Neural progenitor cell (in vitro differentiated cells): ENCODE measurements at places on chromosomes 7 and 10. TPM values are rescaled to one million over a fixed set of nuclear protein-coding genes. Genes with fewer than 3 reads are reported as not detected.

AOAH gene
- total RNA-seq, result 5.5 and 5.9 TPM in 2 replicates

- H3K4me1 ChIP-seq, result peaks cover 25% of the 10 kb centered on the region
- peaks cover 80% of the 10 kb centered on the region for H3K27me3 ChIP-seq
- H3K36me3 ChIP-seq, result no peaks in the 10 kb centered on the region
- H3K27ac ChIP-seq, result no peak within 1 kb of the TSS
- peak; percentile 88 for DNase-seq
- peak within 1 kb of the TSS; percentile 84 for H3K4me3 ChIP-seq
Observed at GRCh38 chr10:110207011-110207804, at the start of gene MXI1. TSS of gene MXI1 (plus strand) at chr10:110207605. CDS start at chr10:110207809, 204 bp downstream.

HSPA12A gene
- 5.3 and 5.6 TPM in 2 replicates for total RNA-seq

RAMP3 gene
- not detected in 2 replicates for total RNA-seq

GRCh38 chr10:132360766-132361447, 28.9 kb downstream of the LRRC27 start:
- no peaks in the 10 kb centered on the region for H3K36me3 ChIP-seq
- peak; percentile 63 for DNase-seq
- no peak overlapping the region for H3K27ac ChIP-seq
- H3K27me3 ChIP-seq, result no peaks in the 10 kb centered on the region
- no peak overlapping the region for H3K4me3 ChIP-seq
- H3K4me1 ChIP-seq, result no peaks in the 10 kb centered on the region

GRID2IP gene
- 0.31 TPM in 1 of 2 replicates, not detected in the other for total RNA-seq

DNA sequence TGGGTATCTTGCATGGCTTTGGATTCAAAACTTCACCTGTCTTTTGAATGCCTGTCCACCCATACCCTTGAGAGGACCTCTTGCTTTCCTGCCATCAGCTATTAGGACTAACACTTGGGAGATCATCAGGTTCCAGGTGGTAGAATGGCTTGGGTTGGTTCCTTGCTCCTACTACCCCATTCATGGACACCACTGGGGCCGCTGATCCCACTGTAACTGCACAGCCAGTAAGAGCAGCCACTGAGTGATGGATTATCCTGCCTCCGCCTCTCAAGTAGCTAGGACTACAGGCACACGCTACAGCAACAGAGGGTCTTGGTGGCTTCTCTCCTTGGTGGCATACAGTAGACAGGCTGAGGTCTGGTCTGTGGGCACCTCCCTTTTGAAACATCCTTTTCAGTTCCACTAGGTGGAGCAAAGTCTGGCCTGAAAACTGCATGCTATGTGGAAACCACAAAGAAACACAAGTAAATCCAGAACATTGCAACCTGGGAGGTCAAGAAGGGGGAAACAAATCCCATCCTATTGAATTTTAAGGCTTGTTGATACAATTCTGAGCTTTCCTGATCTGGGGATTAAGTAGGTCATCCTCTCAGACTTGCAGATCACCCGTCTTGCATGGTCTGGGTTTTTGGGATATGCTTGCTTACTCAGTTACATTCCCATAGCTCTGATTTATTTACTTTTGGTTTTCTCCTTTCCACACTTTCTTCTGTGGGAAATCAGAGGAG, 9.4 kb downstream of the WBP1L start:
- no peak overlapping the region for H3K27ac ChIP-seq
- H3K4me1 ChIP-seq, result peaks cover 8% of the 10 kb centered on the region
- H3K36me3 ChIP-seq, result no peaks in the 10 kb centered on the region
- H3K27me3 ChIP-seq, result no peaks in the 10 kb centered on the region
- H3K4me3 ChIP-seq, result no peak overlapping the region

DNA sequence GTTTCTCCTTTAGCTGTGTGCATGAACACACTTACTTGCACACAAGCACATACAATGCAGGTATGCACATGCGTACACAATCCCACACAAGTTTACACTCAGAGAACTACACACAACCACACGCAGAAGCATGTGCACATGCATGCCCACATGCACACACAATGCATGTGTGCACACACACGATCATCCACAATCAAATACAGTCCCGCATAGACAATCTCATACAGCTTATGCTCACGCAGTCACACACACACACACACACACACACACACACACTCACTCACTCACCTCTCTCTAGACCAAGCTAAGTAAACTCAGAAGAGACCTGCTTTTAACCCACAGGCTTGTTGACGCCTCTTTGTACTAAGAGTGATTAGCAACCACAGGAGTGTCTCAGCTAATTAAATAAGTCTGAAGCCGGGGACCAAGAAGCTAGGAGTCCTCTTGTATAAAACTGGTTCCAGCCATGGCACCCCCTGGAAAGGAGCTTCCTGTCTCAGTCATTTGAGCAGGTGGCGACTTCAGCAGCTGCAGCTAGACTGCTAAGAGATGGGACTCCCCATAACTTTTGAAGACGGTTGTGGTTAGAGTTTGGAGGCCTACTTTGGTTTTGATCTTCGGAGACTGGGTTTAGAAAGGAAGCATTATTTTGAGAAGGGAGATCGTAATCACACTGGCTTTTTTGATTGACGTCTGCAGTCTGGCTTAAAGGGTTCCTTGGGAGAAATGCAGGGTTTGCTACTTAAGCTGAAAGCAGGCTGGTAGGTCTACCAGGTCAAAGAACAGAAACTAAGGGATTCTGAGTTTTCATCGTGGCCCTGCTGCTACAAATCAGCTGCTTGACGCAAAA, 82.3 kb upstream of the ADRB1 start:
- H3K27ac ChIP-seq, result no peak overlapping the region
- H3K36me3 ChIP-seq, result no peaks in the 10 kb centered on the region
- peaks cover 8% of the 10 kb centered on the region for H3K4me1 ChIP-seq

DNA sequence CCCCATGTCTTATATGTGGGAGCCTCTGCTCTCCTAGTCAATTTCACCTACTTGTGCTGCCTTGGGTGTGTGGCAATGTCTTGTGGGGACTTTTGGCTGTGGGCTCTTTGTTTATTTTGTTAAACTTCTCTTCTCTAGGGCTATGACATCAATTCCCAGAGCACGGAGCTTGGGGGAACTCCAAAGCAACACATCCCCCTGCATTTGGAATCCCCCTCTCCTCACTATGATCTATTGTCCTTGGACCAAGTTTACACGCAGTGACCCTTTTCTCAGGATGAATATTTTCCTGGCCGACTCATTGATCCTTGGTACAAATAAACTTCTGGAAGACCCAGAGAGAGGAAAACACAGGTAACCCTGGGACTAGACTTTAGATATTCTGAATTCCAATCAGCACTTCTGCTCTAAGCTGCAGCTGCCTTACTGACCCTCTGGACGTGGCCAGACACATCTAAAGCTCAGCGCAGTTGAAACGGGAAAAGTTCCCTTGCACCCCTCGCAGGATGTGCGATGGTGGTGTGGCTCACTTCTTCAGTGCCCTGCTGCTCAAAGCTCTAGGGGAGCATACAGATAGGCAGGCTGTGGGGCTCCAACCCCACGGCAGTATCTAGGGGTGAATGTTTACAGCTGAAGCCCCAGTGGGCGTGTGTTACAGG, 110.8 kb downstream of the TMEM178B start:
- no peaks in the 10 kb centered on the region for H3K36me3 ChIP-seq
- no peaks in the 10 kb centered on the region for H3K27me3 ChIP-seq
- H3K27ac ChIP-seq, result no peak overlapping the region
- no peak overlapping the region for H3K4me3 ChIP-seq
- no peaks in the 10 kb centered on the region for H3K4me1 ChIP-seq

GRCh38 chr10:123500110-123500509, 166.0 kb upstream of the GPR26 start:
- H3K27ac ChIP-seq, result no peak overlapping the region
- no peaks in the 10 kb centered on the region for H3K27me3 ChIP-seq

CABCOCO1 gene
- total RNA-seq, result 0.28 TPM in 1 of 2 replicates, not detected in the other

ASB10 gene
- total RNA-seq, result not detected in 2 replicates

DNA sequence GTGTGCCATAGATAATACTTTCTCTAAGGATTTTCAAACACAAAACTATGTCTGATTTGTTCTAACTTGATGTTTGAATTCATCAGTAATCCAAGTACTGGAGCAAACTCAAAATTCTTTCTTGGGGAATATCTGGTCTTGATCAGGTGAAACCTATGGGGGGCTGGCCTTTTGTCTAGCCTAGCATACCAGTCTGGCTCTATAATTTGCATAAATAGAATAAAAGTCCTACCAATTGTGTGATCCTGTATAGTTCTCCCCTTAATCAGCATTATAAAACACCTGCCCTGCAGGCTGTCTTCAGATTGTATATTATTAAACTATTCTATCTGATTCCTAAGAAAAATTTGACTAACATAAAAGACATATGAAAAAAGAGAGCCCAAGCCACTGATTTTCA, 233.8 kb upstream of the LRRN3 start:
- H3K27me3 ChIP-seq, result no peaks in the 10 kb centered on the region
- DNase-seq, result no peak
- no peak overlapping the region for H3K27ac ChIP-seq
- no peak overlapping the region for H3K4me3 ChIP-seq

MOGAT3 gene
- total RNA-seq, result not detected in 2 replicates

GRCh38 chr10:2921956-2922680, 145.2 kb upstream of the PFKP start:
- H3K27ac ChIP-seq, result no peak overlapping the region
- no peak for DNase-seq
- no peak overlapping the region for H3K4me3 ChIP-seq
- peaks cover 16% of the 10 kb centered on the region for H3K4me1 ChIP-seq

ANXA8L1 gene
- total RNA-seq, result not detected in 2 replicates

DNA sequence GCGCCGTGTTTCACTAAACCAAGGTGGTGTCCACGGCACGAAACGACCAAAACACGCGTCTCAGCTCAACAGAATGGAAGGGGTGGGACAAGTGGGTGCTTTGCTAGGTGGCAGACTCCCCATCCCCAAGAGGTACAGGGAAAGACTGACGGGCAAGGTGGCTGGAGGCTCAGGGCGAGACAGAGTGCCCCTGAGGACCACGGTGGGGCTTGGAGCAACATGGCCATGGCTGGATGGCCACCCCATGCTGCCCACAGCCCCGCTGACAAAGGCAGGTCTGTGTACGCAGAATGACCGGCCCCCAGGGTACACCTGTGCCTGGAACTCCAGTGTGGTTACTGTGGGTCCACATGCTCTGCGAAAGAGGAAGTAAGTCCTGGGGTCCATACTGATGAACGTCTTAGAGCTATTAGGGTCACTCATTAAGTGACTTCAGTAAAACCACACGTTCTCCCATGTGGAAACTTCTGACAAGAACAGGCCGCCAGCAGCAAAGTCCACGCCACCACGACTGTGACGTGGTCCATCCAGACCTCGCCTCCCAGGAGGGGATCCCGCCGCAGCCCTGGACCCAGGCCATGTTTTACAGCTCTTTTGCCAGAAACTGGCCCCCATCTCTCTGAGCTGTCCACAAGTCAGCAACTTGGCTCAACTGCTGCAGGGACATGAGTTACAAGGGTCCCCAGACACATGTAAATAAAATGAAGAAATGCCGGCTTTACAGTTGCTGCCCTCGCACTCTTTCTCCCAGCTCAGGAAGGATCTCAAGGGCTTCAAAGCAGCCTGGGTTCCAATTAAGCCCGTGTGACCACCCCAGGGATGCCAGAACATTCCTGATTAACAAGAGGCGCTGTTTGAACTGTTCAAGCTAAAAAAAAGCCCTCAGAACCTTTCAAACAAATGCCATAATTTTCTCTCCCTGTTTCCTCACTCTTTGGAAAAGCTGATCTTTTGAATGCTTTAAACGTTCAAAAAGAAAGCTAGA, 66.8 kb downstream of the MAD1L1 start:
- H3K36me3 ChIP-seq, result no peaks in the 10 kb centered on the region
- H3K27me3 ChIP-seq, result no peaks in the 10 kb centered on the region
- no peak overlapping the region for H3K4me3 ChIP-seq
- H3K4me1 ChIP-seq, result peaks cover 30% of the 10 kb centered on the region
- H3K27ac ChIP-seq, result no peak overlapping the region

DNA sequence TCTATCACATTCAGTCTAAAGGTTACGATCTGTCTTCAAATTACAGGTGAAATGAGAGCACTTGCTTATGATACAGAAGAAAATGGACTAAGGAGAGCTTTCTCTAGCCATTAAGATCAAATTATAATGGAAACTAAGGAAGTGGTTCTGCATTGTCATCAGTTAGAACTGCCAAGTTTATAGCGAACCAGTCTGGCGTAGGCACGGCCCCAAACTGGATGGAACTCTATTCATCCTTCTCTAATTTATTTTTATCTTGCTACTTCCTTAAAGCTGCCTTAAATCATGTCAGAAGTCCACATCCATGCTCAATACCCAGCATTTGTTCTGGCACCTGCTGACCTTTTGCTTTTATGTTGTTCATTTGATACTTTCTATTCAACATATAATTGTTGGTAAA, 63.7 kb upstream of the APBB1IP start:
- no peak overlapping the region for H3K4me3 ChIP-seq
- no peak for DNase-seq
- H3K4me1 ChIP-seq, result no peaks in the 10 kb centered on the region
- H3K36me3 ChIP-seq, result no peaks in the 10 kb centered on the region
- H3K27ac ChIP-seq, result no peak overlapping the region
- no peaks in the 10 kb centered on the region for H3K27me3 ChIP-seq

DNA sequence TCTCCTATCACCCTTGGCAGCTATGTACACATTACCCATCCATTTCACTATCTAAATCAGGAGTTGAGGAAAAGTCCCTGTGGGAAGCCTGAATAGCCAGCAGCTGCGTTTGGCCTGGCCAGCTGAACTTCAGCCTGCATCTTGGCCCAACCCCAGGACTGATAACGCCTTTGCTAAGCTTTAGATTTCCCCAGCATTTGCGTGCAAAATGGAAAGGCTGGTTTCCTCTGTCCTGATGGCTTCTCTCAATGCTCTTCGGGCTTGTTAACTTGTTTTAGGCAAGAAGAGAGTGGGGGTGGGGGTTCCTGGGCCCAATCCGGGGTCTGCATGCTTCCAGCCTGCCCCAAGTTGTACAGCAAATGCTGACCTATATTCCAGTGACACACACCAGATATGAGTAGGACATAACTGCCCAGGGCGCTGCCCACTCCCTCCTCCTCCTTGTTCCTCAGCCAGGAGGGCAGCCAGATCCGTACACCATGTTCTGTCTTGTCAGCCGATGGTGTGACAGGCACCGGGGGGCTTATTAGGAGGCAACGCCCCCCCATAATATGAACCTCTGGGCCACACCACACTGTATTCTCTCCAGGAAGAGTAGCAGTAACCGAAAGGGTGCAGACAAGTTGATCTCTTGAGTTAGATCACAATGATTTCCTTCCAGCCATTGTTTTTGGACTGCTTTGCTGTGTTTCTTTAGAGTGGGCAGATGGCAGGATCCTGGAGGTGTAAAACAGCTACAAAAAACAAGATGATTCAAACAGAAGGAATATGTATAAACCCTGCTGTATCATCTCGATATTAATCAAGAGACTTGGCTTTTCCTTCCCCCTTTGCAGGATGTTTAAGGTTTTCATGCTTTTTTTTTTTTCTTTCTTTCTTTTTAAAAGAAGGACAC, 339.0 kb downstream of the RNLS start:
- no peak for DNase-seq
- peaks cover 9% of the 10 kb centered on the region for H3K4me1 ChIP-seq
- H3K36me3 ChIP-seq, result no peaks in the 10 kb centered on the region
- no peak overlapping the region for H3K4me3 ChIP-seq
- no peak overlapping the region for H3K27ac ChIP-seq
